ENCODE measurements at places on chromosomes 16 and 17. TPM values are rescaled to one million over a fixed set of nuclear protein-coding genes. Genes with fewer than 3 reads are reported as not detected.
A peak's percentile ranks its signal among the peaks of the same experiment; 100 is the strongest.

DNA sequence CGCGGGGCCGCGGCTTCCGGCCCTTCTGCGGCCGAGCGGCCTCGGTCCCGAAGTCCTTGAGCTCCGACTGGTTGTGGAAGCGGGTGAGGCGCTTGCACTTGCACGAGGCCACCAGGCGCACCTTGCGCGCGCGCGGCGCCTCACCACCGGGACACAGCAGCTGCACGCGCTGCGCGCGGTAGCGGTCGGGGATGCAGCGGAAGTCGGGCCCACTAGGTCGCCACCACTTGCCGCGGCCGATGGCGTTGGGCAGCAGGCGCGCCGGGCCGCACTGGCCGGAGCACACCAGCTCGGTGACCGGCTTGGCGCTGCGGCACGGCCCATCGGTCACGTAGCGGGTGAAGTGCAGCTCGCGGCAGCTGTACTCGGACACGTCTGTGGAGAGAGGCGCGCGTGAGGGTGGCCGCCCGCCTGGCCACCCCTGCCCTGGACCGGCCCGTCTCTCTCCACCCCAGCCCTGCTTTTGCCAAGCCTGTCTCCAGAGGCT is 3.2 kb downstream of the SOST start:
- H3K4me3 ChIP-seq = peak overlapping the region; percentile 16
- peaks cover 11% of the 10 kb centered on the region for H3K4me1 ChIP-seq
- peak; percentile 64 for DNase-seq
- no peaks in the 10 kb centered on the region for H3K36me3 ChIP-seq

DNA sequence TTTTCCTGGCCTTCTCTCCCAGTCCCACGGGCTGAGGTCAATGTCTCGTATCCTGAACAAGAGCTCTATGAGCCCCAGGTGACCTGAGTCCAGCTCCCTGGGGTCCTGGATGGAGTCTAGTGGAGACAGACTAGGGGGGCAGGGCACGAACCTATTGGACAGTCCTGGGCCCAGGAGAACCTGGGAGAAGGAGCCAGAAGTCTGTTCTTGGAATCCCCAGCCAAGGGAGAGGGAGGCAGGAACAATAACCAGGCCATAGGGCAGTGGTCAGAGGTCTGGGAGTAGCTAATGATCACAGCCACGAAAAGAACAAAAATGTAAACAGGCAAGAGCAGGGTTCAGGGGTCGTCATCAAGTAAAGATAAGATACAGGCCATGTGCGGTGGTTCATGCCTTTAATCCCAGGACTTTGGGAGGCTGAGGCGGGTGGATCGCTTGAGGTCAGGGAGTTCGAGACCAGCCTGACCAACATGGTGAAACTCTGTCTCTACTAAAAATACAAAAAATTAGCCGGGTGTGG is 60.8 kb downstream of the COPRS start:
- H3K27me3 ChIP-seq = no peaks in the 10 kb centered on the region
- H3K4me3 ChIP-seq = no peak overlapping the region
- no peaks in the 10 kb centered on the region for H3K36me3 ChIP-seq
- H3K27ac ChIP-seq = no peak overlapping the region
- no peaks in the 10 kb centered on the region for H3K4me1 ChIP-seq

- H3K4me1 ChIP-seq = no peaks in the 10 kb centered on the region
- peaks cover 58% of the 10 kb centered on the region for H3K27me3 ChIP-seq
- peak; percentile 90 for DNase-seq
- no peak overlapping the region for H3K27ac ChIP-seq
Measured at GRCh38 chr17:5031365-5032082, 3.7 kb downstream of the SLC52A1 start.

- DNase-seq = no peak
- H3K36me3 ChIP-seq = no peaks in the 10 kb centered on the region
- peaks cover 7% of the 10 kb centered on the region for H3K4me1 ChIP-seq
- H3K4me3 ChIP-seq = no peak overlapping the region
- no peaks in the 10 kb centered on the region for H3K27me3 ChIP-seq
Measured at GRCh38 chr16:85968041-85968920, 69.3 kb downstream of the IRF8 start.

DNA sequence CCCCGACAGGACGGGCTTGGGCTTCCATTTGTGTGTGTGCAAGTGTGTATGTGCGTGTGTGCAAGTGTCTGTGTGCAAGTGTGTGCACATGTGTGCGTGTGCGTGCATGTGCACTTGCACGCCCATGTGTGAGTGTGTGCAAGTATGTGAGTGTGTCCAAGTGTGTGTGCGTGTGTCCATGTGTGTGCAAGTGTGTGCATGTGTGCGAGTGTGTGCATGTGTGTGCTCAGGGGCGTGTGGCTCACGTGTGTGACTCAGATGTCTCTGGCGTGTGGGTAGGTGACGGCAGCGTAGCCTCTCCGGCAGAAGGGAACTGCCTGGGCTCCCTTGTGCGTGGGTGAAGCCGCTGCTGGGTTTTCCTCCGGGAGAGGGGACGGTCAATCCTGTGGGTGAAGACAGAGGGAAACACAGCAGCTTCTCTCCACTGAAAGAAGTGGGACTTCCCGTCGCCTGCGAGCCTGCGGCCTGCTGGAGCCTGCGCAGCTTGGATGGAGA is 23.1 kb upstream of the ITGAX start:
- peak overlapping the region; percentile 40 for H3K4me3 ChIP-seq
- no peaks in the 10 kb centered on the region for H3K4me1 ChIP-seq
- peaks cover 46% of the 10 kb centered on the region for H3K27me3 ChIP-seq
- no peaks in the 10 kb centered on the region for H3K36me3 ChIP-seq

The TCAP gene
- 1.3 TPM for total RNA-seq

DNA sequence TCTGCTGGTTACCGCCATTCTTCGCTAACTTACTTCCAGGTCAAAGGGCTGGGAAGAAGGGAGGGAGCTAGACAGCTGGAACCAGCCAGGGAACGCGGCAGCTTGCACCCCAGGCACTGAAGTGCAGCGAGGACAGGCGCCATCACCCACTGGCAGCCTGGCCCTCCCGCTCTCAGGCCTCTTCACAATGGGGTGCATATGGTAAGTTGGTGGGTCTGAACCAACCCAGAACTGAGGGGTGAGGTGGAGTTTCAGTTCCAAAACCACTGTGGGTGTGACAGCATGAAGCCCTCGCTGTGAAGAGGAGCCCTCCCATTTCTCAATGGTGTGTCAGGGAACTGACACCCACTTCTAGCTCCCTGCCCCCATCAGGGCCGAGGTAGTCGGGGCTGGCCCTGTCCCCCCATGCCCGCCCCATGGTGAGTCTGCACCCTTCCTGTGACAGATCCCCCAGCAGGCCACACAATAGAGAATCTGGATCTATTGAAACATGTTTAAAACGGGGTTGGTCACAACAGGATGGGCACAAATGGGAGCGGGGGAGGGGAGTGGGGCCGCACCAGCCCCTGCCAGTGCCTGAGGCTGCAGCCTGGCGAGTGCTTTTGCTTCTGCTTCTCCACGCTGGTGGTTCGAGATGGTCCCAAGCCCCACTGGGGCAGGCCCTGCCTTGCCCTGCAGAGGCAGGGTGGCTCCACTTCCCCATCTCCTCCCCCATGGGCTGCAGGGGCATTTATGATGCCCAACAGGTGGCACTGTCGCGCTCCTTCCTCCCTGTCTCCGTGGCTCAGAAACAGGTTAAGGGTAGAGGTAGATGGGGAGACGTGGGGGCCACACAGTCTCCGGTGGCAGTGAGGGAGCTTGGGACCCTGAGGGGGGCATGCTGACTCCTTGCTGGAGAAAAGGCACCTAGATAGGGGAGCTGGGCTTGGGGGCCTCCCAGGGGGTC is 2.3 kb downstream of the LIMD2 start:
- peaks cover 12% of the 10 kb centered on the region for H3K27me3 ChIP-seq
- DNase-seq = peak; percentile 28
- no peak overlapping the region for H3K4me3 ChIP-seq

- H3K4me3 ChIP-seq = no peak overlapping the region
- no peaks in the 10 kb centered on the region for H3K4me1 ChIP-seq
- no peaks in the 10 kb centered on the region for H3K27me3 ChIP-seq
Measured at GRCh38 chr16:54120846-54121480, 165.6 kb downstream of the IRX3 start.

DNA sequence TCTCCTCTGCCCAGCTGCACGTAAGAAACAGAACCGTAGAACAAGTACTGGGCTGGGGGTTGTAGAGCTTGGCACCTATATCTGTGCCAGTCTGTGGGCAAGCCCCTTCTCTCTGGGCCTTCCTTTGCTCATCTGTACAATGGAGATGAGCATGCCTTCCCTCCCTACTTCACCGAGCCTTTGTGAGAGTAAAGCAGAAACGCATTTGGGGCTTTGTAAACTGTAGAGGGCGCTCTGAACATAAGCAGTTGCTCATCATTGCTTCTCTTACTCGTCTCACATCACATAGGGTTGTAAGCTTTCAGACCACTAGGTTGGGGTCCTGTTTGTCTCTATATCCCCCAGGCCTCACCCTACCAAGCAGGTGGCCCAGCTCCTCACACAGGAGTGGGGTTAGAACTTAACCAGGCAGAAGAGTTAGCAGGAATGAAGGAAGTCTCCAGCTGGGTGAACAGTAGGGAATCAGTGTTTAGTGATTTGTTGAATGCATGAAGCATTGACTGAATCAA is 15.1 kb downstream of the SAMD14 start:
- H3K4me1 ChIP-seq = peaks cover 28% of the 10 kb centered on the region
- H3K36me3 ChIP-seq = no peaks in the 10 kb centered on the region
- DNase-seq = peak; percentile 85
- H3K4me3 ChIP-seq = no peak overlapping the region
- no peak overlapping the region for H3K27ac ChIP-seq

DNA sequence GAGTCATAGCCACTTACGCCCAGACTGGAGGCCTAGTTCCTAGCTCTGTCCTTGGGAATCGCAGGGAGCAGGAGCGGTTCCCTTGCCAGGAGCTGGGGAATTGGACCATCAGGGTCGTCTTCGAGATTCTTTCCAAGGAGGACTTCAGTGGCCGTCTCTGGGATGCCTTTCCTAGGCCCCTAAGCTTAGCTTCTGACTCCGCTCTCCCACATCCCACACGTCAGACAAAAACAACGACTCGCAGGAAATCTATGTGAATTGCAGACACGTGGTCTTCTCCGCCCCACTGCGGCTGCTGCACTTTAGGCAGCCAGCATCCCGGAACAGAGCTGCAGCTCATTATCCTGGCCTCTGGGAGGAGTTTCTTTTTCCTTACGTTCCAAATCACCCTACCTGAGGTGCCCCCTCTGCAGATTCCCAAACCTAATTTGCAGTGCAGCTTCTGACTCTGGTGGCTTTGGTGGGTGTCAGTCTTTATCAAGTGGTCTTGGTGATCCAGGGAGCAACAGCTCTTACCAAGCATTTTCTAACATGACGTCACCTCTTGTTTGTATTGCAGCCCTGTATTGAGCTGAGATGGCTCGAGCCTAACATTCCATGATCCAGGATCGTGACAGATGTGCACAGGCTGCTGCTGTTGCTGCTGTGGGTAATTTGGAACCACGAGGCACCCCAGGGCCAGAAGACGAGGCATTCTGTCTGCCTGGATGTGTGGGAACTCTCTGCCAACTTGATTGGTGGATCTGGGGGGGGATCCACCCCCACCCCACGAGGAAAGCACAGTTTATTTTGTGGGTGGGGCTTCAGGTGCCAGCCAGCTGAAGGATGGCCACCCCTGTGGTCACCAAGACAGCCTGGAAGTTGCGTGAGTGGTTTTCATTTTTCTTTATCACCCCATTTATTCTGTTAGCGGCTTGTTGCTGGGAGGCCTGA is 1.1 kb downstream of the KATNB1 start:
- H3K36me3 ChIP-seq = no peaks in the 10 kb centered on the region
- peak; percentile 67 for DNase-seq
- peaks cover 5% of the 10 kb centered on the region for H3K4me1 ChIP-seq
- H3K27ac ChIP-seq = no peak overlapping the region
- peak overlapping the region; percentile 72 for H3K4me3 ChIP-seq
- no peaks in the 10 kb centered on the region for H3K27me3 ChIP-seq

The CDRT15 gene
- total RNA-seq = not detected

The PYY gene
- not detected for total RNA-seq

DNA sequence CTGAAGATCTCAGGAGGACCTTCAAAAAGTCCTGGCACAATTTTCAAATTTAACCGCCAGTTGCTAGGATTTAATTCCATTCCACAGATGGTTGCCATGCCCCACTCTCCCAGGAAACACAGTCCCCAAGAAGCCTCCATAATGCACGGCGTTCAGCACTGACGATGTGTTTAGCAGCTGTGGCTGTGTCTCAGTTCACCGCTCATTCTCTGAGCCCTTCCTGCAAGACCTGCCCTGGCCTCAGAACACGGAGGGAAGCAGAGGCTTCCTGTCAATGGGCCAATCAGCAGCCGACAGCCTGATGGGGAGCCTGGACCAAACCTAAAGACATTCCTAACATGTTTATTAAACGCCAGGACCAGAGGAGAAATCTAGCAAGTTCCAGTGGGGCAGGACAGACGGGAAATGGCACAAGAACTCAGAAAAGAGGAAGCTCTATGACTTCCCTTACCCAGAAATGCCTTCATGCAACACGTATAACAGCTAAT is 4.9 kb downstream of the MYLK3 start:
- no peak for DNase-seq
- no peak overlapping the region for H3K27ac ChIP-seq
- no peaks in the 10 kb centered on the region for H3K36me3 ChIP-seq
- peaks cover 6% of the 10 kb centered on the region for H3K4me1 ChIP-seq

The KRTAP2-1 gene
- total RNA-seq = not detected

The C1QTNF8 gene
- total RNA-seq = not detected

DNA sequence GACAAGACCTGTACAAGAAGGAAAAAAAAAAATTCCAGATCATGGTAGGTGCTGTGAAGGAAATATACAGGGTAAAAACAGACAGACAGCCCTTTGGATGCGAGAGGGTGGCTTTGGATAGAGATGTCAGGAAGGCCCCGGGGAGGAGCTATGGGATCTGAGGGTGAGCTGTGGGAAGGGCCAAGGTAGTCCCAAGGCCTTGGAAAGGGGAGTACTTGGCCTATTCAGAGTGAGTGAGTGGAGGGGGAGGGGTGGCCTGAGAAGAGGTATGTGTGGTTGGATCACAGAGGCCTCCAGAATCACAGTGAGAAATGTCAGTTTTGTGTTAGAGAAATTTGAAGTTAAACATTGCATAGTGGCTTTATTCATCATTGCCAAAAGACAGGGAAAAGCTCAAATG is 31.2 kb upstream of the AKTIP start:
- no peak overlapping the region for H3K4me3 ChIP-seq
- no peak for DNase-seq
- no peak overlapping the region for H3K27ac ChIP-seq
- no peaks in the 10 kb centered on the region for H3K36me3 ChIP-seq

DNA sequence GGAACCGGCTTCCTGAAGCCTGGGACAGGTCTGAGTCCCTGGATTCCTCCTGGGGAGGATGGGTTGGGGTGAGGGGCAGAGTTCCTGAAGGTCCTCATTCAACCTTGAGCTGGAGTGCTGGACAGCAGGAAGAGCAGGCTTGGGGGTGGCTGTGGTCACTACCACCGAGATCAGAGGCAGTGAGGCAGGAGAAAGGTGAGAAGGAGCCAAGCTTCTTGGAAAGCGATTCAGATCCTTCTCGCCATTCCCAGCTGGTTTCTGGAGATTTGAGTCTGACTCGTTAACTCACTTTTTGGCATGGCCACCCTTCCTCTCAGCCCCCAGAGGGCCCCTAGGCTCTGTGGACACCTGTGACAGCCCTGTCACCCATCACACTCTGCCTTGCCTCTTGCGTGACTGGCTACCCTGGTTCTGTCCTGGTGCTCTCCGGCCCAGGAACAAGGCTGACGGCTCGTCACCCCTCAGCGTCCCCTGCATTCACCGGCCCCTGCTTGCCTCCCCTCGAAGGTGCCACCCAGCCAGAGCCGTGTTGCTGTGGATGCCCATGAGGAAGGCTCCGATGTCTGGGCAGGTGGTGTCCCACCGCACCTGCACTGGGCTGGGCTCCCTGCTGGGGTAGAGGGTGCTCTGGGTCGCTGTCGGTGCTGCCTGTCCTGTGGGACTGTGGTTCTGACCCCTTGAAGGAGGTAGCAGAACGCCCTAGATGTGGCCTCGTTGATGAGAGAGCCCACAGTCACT is 9.7 kb upstream of the TIMP2 start:
- no peak for DNase-seq
- no peaks in the 10 kb centered on the region for H3K36me3 ChIP-seq
- H3K27me3 ChIP-seq = no peaks in the 10 kb centered on the region

Measured in neural progenitor cell (in vitro differentiated cells).